ENCODE measurements at places on chromosomes 1 and 21.

DNA sequence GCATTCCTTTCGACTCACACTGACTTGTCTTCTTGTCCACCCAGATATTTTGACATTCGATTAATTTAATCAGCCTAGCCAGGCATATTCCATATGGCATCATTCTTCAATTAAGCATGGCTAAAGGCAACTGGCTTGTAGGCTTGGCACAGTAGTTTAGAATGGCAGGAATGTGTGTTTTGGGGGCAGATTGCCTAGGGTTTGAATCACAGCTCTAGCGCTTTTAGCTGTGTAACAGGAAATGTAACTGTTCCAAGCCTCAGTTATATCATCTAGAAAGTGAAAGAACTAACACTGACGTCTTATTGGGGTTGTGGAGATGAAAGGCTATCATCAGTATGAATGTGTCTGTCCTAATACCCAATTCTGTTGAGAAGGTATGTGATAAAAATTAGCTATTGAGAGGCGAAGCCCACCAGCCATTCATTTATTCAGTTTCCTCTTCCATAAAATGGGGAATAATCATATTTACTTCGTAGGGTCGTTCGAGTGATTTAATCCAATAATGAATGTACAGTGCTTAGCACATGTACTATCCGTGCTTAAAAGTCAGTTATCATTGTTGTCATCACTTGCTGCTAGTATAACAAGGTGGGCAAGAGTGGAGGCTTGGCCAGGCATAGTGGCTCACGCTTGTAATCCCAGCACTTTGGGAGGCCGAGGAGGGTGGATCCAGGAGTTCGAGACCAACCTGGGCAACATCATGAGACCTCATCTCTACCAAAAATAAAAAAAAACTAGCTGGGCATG is 41.6 kb upstream of the GRHL3 start:
- DNase-seq, result peak; percentile 68

GRCh38 chr1:88216441-88216840 is 467.6 kb upstream of the PKN2 start:
- DNase-seq, result no peak

DNA sequence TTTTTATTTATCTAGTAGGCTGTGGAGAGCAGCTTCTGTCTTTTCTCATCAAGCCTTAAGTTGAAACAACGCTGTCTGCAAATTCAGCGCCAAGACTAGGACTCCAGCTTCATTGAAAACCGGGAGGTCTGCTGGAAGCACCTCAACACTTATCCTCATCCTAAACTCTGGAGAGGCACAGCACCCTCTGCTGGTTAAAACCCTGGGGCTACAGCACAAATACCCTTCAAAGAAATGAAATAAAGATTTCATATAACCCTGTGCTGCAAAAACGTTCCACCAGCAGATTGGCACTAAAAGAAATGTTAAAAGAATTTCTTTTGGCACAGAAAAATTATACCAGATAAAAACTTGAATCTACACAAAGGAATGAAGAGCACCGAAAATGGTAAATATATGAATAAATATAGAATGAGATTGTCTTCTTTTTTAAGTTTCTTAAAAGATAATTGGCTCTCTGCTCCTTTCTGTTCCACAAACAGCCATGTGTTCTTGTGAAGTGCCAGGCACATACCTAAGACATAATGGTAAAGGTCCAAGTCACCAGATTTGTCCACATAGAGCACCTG is 227.7 kb upstream of the SAMSN1 start:
- DNase-seq, result no peak

DNA sequence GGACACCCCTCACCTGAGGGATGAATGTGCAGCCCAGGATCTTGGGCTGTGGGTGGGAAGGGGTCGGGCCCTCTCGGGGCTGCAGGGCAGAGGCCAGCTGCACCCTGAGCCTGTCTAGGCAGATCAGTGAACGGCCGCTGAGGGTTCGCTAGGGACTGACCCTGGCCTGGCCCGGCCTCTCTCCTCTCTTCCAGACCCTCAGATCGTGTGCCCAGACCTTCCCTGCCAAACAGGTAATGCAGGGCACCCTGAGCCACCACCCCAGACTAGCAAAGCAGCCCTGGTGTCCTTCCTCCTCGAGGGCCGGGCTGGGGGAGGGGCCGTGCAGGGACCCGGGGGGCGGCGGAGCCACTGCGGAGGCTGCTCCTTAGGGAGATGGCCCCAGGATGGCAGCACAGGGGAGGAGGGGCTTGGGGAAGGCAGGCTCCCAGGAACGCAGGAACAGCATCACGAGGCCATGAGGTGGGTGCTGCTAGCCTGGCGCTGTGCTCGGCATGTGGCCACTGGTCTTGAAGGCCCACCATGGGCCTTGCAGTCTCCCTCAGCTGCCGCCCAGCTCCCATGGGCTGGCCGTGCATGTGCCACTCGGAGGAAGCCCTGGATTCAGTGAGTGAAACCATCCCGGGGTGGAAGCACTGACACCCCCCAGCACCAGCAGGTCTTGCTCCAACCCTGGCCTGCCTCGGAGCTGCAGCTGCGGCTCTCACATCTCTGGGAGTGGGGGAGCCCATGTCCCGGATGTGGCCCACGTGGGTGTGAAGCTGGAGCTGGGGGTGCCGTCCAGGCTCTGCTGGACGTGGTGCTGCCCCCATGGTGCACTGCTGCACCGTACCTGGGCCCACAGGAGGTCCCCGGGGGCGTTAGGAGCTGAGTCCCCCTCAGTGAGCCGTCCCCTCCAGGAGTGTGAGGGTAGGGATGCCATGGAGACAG is 28.7 kb downstream of the COL6A2 start:
- no peak for DNase-seq

DNA sequence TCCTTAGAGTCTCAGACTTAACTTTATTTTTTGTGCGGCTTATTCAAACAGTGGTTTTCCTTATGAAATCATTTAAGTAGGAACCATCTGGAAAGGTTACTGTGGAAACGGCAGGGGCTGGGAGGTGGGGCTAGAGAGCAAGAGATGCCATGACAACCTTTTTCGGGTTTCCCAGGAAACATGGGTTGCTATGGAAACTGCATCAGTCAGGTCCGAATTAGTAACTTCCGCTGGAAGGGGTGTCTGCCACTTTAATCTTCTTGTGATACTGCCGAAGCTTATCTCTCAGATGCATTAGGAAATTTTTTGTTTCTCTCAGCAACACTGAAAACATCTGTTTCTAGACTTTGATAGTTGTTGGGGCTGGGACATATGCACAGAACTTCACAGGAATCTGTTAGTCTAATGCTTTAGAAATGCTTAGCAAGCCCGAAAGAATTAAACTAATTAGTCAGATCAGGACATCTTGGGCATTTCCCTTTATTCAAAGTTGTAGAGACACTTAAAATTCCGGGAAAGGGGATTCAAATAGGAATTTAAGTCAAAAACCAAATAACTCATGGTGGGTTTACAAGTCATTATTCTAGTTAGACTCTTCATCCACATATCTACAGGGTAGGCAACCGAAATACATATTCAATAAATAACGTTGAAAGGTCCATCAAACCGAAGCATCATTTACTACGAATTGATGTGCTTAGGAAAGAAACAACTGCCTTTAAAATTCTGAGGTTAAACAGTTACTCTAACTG is 2.6 kb downstream of the KCNA3 start:
- peak; percentile 25 for DNase-seq

DNA sequence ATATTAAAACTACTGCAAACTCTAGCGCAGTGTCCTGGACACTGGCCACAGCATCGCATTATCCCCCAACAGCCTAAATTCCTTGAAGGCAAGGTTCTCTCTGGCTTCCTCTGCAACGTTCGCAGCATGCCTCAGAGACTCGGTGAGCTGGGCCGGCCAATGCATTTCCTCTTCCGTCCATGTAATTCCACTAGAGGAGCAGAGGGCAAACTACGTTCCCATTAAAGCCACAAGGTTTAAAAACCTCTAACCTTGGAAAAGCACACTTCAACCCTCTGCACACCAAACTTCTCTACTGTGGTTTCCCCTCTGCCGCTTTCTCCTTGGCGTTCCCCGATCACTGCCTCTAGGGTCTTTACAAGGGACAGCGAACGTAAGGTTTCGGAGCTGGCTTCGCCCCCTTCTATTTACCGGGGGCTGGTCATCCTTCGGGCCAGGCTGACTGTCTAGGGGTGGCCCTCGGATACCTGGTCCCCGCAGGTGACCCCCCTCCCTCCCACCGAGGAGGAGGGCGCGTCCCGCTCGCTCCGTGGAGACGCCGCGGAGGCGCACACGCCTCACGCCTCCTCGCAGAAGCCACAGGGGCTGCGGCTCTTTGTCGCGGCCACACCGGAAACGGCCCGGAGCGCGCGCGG is 456 bp upstream of the SMYD2 start:
- DNase-seq, result peak; percentile 59

Measured in AG20443 (cell line).